NCI-H1436 (cell line): ENCODE measurements at places on chromosomes 1 and 21.

- DNase-seq: no peak
These were observed 924.0 kb downstream of the LTN1 start for GRCh38 chr21:28068455-28069358.

GRCh38 chr1:198121056-198121826, 35.6 kb upstream of the NEK7 start:
- no peak for DNase-seq

DNA sequence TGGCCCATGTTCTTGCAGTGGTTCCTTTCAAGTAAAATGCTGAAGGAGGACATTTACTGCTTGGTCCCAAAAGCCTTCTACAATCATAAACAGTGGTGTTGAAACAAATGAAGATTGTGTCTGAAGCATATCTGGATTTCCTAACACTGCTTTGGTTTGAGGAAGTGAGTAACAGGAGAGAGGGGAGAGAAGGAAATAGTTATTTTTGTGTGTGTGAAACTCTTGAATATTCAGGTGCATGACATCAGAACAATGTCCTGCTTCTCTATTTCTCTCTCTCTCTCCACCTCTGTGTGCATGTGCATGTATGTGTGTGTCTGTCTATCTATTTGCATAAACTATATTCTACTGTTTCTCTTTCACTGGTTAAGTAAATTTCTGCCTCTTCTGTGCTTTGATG, 61.4 kb upstream of the TNFSF18 start:
- no peak for DNase-seq

GRCh38 chr1:201753492-201753891, 75.5 kb upstream of the IPO9 start:
- no peak for DNase-seq

GRCh38 chr1:17475752-17476151, 36.3 kb upstream of the RCC2 start:
- no peak for DNase-seq

DNA sequence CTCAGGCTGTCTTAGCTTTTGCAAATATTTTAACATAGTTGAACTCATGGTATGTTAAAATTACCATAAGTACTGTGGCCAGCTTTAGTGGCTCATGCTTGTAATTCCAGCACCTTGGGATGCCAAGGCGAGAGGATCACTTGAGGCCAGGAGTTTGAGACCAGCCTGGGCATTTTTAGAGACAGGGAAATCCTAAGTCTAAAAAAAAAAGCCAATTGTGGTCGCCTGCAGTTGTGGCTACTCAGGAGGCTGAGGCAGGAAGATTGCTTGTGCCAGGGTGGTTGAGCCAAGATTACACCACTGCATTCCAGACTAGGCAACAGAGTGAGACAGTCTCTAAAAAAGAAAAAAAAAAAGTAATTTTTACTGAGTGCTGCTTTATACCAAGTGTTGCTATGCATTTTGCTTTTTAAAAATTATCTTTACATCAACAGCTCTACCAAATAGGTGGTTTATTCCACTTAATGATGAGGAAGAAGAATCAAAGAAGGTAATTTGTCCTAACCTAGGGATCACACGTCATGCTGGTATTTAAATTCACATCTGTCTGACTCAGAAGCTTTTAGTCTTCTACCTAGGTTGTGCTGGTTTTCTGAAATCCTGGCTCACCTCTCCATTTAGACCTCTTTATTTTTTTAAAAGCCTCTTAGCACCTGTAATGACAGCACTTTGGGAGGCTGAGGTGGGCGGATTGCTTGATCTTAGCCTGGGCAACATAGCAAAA, 16.8 kb downstream of the PPP1R12B start:
- DNase-seq: no peak
